PC-9 (cell line): ENCODE measurements at places on chromosomes 5 and 9.

- DNase-seq: no peak
Measured at GRCh38 chr5:13498279-13498678, 446.2 kb downstream of the DNAH5 start.

- no peak for DNase-seq
Measured at GRCh38 chr9:27571011-27571410, 2.3 kb downstream of the C9orf72 start.

DNA sequence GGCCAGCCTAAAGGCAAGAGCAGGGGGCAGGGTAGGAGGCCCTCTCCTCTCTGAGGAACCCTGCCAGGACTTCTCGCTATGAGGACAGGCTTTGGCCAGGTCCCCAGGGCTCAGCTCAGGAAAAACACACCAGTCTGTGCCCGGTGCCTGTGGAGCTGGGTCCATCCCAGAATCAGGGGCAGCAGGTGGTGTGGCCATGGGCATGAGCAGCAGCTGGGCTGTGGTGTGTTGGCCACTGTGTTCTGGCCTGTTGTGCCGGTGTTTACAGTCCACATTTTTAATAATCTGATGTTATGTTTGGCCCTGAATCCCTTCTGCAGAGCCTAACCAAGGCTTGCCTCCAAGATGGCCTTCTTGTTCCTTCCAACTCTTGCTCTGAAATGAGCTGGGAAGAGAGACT lies 77.0 kb downstream of the FGF18 start:
- no peak for DNase-seq

GRCh38 chr9:102459828-102460227 lies 535.3 kb upstream of the CYLC2 start:
- no peak for DNase-seq

DNA sequence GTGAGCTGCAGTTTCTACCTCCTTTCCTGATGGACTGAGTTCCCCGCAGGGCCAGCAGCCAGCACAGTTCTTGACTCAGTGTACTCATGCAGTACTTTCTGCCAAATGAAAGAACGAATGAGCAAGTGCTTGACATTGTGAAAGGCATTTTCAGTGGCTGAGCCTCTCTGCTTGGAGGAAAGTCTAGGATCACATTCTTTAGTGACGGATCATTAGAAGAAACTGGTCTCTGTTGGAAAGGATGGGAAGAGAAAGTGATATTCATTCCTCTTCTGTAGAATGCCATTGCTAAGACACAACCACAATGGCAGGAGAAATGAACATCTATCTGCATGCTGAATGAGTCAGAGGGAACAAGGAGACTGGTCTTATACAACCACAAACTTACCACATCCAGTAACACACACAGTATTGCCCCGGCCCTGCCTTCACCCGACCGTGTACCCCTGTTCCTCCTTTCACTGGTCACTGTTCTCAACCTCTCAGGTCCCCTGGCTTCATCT lies 206.9 kb downstream of the CRB2 start:
- DNase-seq: no peak

- no peak for DNase-seq
Measured at GRCh38 chr9:132044176-132044875, 35.3 kb downstream of the MED27 start.

DNA sequence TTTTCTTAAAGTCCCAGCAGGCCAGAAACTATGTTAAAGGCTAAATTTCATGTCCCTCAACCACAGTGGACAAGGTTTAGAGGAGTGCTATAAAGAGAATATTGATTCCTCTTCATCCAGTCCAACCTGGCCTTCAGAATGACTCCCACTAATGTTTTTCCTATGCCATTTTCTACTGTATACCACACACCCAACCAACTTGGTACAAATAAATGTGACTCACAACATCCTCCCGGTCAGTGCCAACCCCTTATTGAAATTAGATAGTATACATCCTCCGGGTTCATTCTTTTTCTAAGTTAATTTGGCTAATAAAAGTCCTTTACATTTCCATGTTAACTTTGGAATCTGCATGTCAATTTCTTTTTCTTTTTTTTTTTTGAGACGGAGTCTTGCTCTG lies 215.1 kb downstream of the TSSK1B start:
- no peak for DNase-seq

DNA sequence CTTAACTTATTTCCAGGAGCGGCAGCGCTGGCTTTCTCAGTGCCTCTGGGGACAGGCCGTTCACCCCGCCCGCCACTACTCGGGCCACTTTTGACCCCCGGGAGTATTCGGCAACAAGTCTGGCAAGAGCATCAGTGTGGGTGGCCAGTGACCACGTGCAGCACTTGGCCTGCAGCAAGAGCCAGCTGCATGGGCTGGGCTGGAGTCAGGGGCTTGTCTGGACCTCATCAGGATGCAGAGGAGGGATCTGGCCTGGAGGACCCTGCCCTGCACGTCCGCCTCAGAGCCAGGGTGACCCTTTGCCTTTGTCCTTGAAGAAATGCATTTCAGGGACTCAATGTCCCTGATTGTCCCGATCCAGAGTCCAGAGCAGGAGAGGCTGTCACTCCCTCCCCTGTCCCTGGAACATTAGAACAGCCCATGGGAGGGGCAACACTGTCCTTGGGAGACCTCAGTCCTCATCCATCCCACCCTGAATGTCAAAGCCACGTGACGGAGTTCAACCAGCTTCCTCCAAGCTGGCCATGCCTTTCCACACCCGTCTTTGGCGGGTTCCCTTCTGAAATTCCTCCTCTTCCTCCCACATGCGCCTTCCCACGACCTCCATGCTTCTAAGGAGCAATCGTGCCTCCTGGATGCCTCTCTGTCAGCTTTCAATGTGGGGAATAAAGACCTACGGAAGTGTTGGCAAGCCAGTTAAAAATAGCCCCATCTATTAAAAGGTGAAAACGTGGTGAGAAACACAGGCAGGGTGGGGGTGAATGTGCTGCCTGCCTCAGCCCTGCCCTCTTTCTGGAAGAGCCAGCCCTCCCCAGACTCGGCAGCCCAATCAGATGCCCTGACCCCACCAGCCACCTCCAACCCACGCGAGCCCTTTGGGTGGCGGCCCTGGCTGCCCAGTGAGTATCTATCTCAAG lies 99.0 kb downstream of the OLFM1 start:
- no peak for DNase-seq

DNA sequence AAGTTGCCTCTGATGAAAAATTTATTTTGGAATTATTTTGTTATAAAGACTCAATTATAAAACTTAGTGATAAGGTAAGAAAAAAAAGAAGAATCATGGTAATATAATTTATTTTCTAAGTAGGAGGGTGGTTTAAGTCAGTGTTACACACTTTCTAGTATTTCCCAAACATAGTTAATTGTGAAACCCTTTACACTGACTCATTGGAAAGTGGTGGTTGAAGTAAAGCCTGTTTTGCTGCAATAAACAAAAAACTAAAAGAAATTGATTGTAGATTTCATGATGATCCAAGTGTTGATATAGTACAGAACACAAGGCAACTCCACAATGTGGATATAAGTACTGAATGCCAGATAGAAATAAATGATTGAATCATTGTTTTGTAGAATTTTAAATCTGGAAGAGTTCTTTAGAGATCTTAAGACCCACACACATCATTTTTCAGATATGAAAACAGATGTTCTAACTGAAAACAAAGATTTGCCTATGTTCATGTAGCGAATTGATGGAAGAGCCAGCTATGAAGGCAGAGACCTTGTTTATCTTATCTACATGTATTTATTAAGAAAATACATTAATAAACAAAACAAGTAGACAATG lies 539.8 kb downstream of the PRELID2 start:
- no peak for DNase-seq

DNA sequence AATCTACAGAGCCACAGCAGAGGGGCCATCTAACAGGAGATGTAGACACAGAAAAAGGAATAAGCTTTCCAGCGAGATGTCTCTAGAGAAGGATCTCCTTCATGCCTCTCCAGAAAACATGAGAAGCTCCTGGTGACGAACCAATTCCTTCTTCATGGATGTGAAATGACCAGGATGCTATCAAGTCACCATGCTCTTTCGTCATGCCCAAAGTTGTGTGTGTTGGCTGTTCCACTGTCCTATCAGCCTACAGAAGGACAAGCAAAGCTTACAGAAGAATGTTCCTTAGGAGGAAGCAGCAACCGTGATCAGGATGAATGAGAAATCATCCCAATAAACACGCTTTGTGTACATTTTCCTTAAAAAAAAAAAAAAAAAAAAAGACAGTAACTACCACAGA lies 54.4 kb downstream of the ALDH7A1 start:
- DNase-seq: no peak

DNA sequence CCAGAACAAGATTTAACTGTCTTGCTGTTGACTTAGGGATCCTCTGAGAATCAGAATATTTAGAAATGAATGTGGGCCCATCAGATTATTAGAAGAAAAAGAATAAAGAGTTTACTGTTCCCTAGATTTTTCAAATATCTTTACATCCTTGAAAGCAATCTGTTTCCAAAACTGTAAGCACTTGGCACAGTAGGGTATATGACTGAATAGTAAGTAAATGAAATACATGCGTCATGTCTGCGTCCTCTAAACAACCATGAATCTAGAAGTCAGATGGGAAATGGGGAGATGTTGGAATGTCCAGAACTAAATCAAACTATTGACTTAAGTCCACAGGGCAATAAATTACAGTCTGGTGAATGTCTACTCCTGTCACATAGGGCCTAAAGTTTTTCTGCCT lies 26.1 kb downstream of the TTC23L start:
- DNase-seq: no peak

DNA sequence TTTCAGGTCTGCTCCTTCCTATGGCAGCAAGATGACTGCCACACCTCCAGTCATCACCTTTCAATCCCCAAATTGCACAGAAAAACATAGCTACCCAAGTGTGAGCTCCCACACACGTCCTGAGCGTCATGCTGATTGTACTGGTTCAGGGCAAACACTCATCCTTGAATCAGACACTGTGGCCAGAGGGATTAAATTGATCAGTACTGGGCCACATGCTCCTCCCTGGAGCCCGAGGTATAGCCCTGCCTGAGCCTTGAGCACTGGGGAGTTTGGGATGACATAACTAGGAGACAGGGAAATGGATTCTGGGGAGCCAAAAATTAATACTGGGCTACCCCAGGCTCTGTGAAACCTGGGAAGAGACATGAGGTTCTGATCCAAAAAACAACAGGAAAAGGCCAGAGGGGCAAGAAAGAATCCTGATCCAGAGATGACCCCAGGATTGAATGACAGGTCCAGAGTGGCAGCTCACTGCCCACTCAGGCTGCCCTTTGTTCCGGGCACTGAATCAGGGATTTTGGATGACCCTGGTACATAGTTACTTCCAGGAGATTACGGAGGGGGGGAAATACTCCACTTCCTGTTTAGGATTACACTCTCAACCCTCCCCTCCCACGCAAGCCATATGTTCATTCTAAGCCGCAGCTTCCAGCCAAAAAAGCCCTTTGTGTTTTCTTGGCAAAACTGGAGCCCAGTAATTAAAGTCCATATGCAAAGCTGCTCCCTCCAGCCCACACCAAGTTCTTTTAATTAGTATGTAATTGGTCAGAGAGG lies 141.6 kb upstream of the SPRY4 start:
- DNase-seq: no peak

- DNase-seq: no peak
Measured at GRCh38 chr5:139473105-139473504, 2.3 kb downstream of the SMIM33 start.

GRCh38 chr5:32852535-32852934 lies 141.4 kb downstream of the NPR3 start:
- no peak for DNase-seq

DNA sequence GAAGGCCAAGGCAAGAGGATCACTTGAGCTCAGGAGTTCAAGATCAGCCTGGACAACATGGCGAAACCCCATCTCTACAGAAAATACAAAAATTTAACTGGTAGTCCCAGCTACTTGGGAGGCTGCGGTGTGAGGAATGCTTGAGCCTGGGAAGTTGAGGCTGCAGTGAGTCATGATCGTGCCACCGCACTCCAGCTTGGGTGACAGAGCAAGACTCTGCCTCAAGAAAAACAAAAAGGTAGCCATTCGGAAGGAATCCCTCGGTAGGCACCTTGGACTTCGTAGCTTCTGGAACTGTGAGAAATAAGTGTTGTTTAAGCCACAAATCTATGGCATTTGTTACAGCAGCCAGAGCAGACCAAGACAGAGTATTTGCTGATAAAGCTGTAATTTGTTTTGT lies 174.2 kb downstream of the DCP2 start:
- no peak for DNase-seq

GRCh38 chr5:150122158-150122510 lies 33.5 kb downstream of the PDGFRB start:
- DNase-seq: peak; percentile 57

GRCh38 chr5:172407822-172408221 lies 46.5 kb downstream of the SH3PXD2B start:
- DNase-seq: peak; percentile 77

- DNase-seq: no peak
Measured at GRCh38 chr5:55742778-55743177, 4.9 kb downstream of the DDX4 start.

GRCh38 chr9:94061864-94062263 lies 22.4 kb upstream of the PTPDC1 start:
- DNase-seq: no peak
